ENCODE measurements at places on chromosomes 11 and 22. TPM values are rescaled to one million over a fixed set of nuclear protein-coding genes. Genes with fewer than 3 reads are reported as not detected.

GRCh38 chr11:2446590-2447252 lies 1.9 kb downstream of the KCNQ1 start:
- DNase-seq: no peak

DNA sequence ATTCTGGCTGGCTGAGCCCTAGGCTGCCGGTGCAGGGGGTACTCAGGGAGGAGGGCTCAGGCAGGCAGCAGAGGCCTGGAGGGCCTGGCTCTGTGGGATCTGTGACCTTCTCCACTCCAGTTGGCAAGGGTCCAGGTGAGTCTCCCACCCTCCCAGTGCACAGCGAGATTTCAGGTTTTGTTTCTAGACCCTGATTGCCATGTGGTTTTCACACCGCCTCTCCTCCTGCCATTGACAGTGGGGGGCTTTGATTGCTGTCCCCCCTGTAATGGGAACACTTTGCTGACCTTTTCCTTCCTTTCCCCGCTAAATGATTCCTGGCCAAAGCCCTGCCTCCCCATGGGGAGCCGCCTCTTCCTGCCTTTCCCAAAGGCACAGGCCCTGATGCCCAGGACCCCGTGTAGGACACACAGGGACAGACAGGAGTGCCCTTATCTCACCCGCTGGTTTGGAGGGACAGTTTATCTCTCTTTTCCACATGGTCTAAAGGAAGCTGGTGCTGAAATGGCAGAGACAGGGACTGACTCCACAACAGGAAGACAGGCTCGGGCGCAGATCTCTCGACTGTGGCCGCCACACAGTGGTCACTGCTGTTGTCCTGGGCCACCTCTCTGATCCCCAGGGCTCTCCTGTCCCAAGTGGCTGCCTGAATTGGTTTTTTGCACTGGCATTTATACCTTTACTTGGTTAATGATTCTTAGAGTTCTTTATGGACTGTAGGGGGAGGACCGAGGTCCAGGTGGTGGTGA lies 43.4 kb downstream of the BCR start:
- no peak for DNase-seq

The MUC2 gene
- not detected for polyA plus RNA-seq

The C1QTNF5 gene
- 4.5 TPM for polyA plus RNA-seq

The ZNF214 gene
- 1.3 TPM for polyA plus RNA-seq

The CYP2R1 gene
- polyA plus RNA-seq: 4.2 TPM

- DNase-seq: peak; percentile 41
Observed at GRCh38 chr11:45178890-45179671, 32.6 kb downstream of the PRDM11 start.

GRCh38 chr11:46361283-46362155 lies 14.3 kb downstream of the DGKZ start:
- peak; percentile 87 for DNase-seq

DNA sequence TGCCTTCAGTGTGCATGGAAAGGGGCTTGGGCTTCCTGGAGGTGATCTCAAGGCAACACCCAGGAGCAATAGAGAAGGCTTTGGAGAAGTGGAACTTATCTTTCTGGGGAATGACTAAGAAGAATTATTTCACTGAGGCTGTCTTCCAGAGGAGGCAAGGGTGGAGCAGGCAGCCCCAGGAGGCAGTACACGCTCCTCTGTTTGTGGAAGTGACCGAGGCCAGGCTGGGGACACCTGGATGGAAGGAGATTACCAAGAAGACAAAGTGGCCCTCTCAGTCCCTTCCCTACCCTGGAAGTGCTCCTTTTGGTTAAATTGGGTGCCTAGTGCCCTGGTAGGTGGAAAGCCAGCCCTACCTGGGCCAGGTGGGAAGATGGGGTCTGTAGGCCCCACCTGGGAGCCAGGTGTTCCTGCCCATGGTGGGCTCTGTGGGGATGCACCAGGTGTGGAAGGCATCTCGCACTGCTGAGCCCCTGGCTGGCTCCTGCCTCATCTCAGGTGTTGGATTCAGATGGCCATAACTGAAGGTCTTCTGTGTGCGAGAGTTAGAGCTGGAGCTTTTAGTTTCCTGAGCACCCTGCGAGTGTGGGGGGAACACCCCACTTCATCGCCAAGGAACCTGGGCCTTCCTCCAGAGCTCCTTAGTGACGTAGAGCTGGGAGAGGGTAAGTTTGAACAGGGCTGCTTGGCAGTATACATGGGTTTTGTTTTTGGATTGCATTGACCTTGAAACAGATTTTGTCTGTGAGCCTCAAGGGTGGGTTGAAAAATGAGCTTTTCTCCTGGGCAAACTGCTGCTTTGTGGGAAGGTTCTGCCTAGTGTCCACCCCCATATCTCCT lies 46.1 kb downstream of the MICAL2 start:
- DNase-seq: no peak

The TRIM29 gene
- polyA plus RNA-seq: 0.86 TPM

DNA sequence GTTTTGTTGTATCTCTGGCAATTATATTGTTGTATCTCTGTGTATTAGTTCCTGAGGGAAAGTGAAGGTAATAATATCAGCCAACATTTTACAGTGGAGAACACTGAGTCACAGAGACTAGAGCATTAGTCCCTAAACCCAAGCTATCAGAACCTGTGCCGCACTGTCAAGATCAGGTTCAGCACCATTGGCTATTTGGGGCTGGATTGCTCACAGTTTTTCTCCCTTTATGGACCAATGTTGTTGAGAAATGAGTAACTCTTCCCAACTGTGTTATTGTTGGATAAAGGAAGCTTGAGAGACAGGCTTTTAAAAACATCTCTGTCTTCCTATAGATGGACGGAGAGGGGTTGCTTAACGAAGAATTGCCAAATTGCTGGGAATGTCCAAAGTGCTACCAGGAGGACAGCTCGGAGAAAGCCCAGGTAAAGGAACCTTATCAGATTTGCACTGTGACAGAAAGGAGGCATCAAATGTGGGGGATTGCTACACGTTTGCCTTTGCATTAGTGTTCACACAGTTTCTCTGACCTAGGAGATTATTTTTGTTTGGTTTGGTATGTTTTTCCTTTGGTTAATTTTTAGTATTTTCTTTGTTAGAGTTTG lies 18.2 kb upstream of the GRK2 start:
- DNase-seq: no peak

- DNase-seq: peak; percentile 95
Observed at GRCh38 chr11:68010090-68011041, at the start of gene ALDH3B1. Gene ALDH3B1, plus strand, starts transcription at chr11:68010327. Its CDS starts 4,971 bp downstream, at chr11:68015298.

The KRTAP5-9 gene
- not detected for polyA plus RNA-seq

DNA sequence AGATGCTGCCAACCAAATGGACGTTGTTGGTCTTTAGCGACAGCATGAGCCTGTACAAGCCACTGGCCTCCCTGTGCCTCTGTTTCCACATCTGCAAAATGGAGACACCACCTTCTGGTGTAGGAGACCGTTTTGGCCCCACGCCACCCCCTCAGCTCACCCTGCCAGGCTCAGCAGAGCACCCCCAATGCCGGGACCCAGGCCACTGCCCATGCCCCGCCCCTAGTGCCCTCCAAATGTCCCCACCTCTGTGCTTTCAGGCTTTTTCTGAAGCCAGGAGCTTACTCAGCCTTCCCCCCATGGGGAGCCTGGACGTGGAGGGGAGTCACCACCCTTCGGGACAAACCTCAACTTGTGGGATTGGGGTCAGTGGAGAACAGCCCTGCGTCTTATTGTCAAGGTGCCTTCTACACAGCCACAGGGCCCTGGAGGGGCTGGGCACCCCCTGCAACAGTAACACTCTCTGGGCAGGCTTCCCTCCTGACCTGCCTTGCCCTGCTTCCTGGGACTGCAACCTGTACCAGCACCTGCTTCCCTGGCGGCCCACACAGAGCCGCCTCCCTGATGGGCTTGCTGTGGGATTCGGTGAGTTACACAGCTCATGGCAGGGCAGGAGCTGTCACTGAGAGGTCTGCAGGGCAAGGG lies 24.6 kb upstream of the RTL6 start:
- DNase-seq: no peak

The YPEL1 gene
- 1.1 TPM for polyA plus RNA-seq

GRCh38 chr11:76030968-76031590 lies 175.2 kb downstream of the WNT11 start:
- peak; percentile 50 for DNase-seq

The B4GAT1 gene
- polyA plus RNA-seq: 26.0 TPM

The PKDREJ gene
- polyA plus RNA-seq: not detected

The GUCD1 gene
- polyA plus RNA-seq: 43.0 TPM

- no peak for DNase-seq
Observed at GRCh38 chr22:32331918-32332725, 25.5 kb upstream of the RFPL3 start.

The MAP6 gene
- 3.0 TPM for polyA plus RNA-seq

The SMTNL1 gene
- polyA plus RNA-seq: not detected

DNA sequence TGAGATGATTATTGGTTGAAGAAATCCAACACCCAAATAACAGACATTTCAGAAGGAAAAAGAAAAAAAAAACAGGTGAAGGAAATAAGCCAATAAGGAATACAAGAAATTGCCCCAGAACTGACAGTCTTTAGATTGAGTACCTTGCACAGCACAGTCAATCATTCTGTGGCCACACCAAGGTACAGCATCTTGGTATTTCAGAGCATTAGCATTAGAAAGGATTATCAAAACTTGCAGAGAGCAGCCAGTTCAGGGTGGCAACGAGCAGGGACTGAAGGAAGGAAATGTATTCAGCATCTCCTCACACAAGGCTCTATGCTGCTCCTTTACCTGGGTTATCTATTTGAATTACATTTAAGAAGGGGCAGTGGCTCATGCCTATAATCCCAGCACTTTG lies 2.1 kb downstream of the ADA2 start:
- no peak for DNase-seq

DNA sequence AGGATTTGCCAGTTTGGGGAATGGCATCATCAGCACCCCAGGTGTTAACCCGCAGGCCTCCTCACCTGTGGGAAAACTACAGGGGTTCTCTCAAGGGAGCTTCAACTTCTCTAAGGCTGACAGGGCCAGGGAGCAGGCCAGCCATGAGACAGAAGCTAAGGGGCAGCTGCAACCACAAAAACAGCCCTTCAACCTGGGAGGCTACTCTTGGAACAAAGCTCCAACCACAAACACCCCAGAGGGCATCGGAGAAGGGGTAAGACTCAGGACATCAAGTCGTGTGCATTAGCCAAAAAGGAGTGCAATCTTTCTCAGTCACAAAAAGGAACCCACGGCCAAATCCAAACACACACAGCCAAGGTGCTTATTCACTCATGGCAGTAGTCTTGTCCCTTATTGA lies 103.0 kb downstream of the PLEKHA7 start:
- no peak for DNase-seq

The ALX4 gene
- not detected for polyA plus RNA-seq

- DNase-seq: no peak
Observed at GRCh38 chr11:105548359-105548758, 61.5 kb upstream of the GRIA4 start.

DNA sequence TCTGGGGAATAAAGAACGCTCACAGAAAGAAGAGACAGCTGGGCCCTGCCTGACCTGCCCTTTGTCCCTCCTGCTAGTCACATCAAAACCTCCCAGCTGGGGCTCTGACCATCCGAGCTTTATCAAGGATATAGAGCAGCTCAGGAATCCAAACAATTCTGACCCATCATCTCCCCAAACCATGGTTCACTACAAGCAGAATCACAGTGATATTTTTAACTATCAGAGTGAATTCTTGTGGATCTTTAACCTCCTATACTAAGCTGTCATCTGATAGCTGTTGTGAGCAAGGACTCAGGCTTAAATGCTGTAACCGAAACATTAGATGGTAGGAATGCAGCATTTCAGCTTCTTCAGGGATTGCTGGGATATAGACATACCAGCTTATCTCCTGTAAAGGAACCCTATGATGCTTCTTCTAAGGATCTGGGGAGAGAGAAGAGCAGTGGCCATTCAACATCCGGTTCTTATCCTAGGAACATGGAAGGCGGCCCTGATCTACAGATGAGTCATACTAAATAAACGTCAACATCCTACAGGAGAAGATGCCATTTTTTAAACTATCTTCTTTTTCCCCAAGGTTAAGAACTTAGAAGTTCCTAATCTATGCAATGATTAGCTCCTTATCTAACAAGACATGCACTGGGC lies 84.7 kb upstream of the AKIP1 start:
- DNase-seq: peak; percentile 70

DNA sequence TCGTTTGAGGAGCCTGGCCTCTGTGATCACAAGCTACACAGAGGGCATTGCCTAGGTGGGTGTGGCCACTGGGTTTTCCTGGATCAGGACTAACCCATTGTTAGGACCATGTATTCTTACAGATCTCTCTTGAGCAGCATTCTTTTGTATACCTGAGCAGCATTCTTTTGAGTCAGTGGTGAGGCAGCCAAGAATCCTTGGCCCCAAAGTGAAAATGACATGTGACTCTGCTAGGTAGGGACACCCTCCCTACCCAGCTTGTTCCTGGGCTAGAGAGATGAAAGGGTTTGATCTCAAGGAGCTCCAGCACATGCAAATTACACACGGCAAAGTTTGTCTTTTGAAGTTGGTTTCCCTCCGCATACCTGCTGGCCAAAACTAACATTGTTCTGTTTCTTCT lies 55.0 kb upstream of the HORMAD2 start:
- DNase-seq: no peak

DNA sequence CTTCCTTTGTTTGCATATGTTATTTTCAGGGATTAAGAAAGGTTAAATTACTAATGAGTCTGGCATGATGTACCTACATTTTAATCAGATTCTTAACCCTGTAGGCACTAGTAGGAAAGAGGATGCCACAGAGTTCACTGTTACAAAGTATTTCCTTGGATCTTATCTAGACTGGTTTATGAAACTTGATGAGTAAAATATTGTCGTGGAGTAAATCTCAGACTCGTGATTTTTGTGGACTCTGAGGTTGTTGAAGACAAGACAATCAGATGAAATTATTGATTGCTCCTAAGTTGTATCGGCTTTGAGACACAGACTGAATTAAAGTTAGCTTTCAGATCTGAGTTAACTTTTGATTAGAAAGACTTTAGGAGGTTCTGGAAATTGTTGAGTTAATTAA lies 6.0 kb downstream of the KMT2A start:
- no peak for DNase-seq

DNA sequence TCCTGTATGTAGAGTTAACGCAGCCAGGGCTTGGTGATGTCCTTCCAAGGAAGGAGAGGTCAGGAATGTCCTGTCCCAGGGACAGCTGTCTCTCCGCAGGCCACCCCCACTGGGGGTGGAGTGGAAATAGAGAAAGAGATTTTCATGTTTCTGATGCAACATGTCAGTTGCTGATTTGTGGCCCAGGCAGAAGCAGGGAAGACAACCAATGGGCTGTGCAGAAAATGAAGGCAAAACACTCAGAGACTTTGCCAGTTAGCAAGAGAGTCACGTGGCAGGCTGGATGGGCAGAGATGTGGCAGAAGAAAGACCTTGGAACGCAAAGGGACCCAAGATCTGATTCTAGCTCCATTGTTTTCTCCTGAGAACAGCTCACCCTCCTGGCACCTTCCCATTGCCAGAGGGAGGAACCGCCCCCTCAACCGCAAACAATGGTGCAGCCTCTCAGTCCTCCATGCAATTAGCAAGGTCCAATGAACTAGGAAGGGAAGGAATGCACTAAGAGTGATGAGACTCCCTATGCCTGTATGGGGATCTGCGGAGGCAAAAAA lies 71.0 kb downstream of the SYN3 start:
- DNase-seq: peak; percentile 37

DNA sequence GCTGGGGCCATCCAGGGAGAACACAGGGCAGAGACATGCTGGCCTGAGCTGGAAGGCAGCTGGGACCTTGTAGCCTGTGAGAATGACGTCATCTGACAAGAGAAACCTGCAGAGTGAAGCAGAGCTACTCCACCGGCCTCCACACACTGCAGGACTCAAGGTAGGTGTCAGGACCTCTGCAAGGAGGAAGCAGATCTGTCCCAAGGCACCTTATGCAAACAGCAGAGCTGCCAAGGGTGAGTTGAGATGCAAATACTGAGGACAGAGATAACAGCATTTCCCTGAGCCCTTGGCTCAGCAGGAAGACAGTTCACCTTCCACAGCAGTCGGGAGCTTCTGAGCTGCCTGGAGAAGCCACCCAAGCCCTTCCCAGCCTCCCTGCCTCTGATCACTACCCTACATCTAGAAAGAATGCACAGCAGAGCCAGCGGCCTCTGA lies 51.9 kb upstream of the IGSF9B start:
- DNase-seq: no peak
